PC-3 (cell line): ENCODE measurements at places on chromosomes 6 and 20.
A peak's percentile ranks its signal among the peaks of the same experiment; 100 is the strongest.

DNA sequence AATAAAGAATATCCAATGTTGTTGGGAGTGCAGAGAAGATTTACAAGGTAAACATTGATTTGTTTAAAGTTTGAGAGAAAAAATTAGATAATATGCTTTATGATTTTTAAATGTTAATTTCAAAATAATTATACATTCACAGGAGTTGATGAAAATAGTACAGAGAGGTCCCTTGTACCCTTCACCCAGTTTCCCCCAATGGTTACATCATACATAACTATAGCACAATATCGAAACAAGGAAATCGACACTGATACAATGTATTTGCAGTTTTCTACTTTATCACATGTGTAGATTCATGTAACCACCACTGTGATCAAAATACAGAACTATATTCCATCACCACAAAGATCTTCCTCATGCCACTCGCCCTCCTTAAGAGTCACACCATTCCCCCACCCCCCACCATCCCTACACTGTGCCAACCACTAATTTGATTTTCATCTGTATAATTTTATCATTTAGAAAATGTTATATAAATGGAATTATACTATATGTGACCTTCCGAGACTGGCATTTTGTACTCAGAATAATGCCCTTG, 11.7 kb upstream of the HLA-DRA start:
- H3K4me1 ChIP-seq, result peaks cover 5% of the 10 kb centered on the region; the same call in 1 of the 2 replicates
- H3K27ac ChIP-seq, result no peak overlapping the region
- peaks cover 11% of the 10 kb centered on the region; the same call in 1 of the 2 replicates for H3K27me3 ChIP-seq
- no peak overlapping the region for H3K4me3 ChIP-seq
- no peak for DNase-seq

DNA sequence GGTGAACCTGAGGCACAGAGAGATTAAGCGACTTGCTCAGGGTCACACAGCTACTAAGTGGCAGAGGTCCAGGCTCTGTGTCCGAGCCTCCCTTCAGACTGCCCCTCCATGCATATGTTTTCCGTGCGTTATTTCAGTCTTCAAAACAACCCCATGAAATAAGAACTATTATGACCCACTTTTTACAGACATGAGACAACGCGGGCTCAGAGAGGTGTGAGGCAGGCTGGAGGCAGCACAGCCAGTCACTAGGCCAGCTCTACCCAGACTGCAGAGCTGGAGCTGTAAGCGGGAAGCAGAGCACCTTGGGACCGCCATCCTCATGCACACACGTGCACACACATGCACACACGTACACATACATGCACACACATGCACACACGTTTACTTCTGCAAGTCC, 62.3 kb downstream of the PSMG4 start:
- DNase-seq, result no peak
- no peak overlapping the region for H3K4me3 ChIP-seq
- no peaks in the 10 kb centered on the region for H3K27me3 ChIP-seq
- peaks cover 27% of the 10 kb centered on the region for H3K4me1 ChIP-seq

DNA sequence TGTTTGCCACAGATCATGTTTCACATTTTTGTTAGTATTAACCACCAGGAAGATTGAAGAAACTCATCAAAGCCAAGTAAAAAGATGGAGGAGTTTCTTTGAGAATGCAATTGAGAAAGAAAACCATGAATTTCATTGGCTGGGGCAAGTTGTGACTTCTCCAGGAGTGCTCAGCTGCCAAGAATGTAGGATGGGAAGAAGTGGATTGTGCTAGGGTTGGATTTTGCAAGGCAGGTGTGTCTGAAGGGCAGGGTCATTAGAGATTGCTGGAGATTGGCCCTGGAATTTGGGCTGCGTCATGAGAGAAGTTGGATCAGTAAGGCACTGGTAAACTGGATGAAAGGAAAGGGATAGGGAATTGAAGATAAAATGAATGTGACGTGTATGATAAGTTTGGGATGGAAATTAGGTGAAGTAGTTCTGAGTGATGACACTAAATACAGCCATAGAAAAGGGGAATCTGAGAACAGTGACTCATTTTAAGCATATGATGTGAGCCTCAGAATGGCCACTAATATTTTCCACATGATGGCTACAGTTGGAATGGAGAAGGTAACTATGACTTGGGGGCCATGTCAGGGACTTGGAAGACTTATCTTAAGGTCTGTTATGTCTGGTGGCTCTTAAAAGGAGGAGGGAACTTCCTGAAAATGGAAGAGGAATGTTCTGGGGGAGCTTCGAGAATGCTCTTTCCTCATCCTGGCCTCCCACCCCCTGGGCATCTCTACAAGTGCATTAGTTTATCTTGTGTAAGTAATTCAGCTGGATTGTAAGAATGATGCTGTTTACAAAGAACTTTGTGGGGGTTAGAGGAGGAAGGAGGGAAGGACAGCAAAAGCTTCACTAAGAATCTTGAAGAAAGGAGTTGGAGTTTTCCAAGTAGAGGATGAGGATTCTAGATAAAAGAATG, 27.8 kb upstream of the ERVFRD-1 start:
- H3K4me1 ChIP-seq, result peaks cover 15% of the 10 kb centered on the region
- H3K4me3 ChIP-seq, result no peak overlapping the region
- peaks cover 11% of the 10 kb centered on the region for H3K36me3 ChIP-seq
- no peaks in the 10 kb centered on the region for H3K27me3 ChIP-seq

DNA sequence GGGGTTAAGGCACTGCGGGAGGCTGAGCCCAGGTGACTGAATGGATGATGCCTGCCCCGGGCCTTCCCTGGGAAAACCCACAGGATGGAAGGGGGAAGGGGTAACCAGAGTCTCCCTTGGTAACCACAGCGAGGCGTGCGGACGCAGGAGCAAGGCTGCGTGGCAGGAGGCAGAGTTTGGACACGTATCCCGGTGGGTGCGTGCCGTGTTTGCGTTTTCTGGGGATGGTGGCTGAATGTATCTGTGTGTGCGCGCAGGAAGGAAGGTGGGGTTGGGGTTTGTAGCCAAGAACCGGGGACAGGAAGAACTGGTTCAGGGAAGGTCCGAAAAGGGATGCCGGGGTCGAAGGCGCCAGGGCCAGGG, 1.8 kb downstream of the MDGA1 start:
- peaks cover 14% of the 10 kb centered on the region for H3K4me1 ChIP-seq
- H3K27me3 ChIP-seq, result peaks cover 17% of the 10 kb centered on the region
- H3K4me3 ChIP-seq, result peak overlapping the region; percentile 85

DNA sequence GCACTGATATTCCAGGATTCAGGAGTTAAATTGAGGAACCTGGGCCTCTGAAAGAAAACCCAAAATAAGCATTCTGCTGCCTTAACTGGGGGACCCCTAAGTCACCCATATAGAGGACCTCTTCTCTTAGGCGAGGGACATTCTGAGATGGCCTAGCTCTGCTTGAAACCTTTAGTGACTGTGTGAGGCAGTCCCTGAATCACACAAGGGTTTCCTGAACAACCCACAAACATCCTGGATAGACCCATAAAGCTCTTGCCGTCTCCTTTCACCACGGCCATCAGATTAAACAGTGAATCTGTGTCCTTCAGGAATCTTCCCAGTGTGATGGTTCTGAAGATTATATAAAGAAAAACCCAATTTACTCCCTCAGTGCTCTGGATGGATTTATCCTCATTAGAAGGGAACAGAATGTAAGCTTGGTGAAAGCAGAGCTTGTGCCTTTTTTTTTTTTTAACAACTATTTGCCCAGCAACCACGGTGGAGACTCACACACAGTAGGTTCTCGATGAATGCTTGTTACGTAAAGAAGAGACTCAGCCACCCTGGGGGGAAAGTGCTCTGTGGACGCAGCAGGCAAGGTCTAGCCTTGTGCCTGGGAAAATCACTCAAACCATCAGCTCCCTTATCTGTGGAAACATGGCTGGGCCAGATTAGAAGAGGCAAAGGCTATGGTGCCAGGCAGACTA, 39.1 kb upstream of the SIRPG start:
- no peaks in the 10 kb centered on the region for H3K36me3 ChIP-seq
- no peak for DNase-seq
- H3K4me3 ChIP-seq, result no peak overlapping the region
- H3K4me1 ChIP-seq, result 0 out of 2 replicates have a peak, but pooled peaks cover 7% of the 10 kb centered on the region

DNA sequence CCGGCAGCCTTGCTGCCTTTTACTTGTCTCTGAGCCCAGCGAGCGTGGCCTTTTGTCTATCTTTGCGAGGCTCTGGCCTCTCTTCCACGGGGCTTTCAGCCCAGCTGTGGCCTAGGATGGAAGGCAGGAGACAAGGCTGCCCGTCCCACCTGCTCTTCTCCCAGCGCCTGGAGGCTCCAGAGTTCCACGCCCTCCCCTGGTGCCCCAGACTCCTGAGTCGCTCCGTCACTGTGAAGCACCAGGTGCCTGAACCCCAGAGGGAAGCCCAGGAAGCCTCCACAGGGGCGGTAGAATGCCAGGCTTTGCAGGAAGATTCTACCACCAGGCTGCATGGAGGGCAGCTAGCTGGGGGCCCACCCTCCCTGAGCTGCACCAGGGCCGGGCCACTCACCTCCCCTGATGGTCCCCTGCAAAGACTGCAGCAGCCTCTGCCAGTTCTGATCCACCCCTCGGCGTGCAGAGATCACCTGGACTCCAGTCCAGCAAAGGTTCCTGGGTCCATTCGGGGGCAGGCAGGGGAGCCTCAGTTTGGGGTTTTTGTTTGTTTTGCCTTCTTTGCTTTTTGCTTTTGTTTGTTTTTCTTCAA, 384.6 kb downstream of the CDH4 start:
- no peaks in the 10 kb centered on the region for H3K36me3 ChIP-seq
- no peaks in the 10 kb centered on the region for H3K4me1 ChIP-seq
- peaks cover 74% of the 10 kb centered on the region for H3K27me3 ChIP-seq
- DNase-seq, result no peak
- H3K27ac ChIP-seq, result no peak overlapping the region

GRCh38 chr6:153392156-153392555, 261.1 kb upstream of the RGS17 start:
- H3K36me3 ChIP-seq, result no peaks in the 10 kb centered on the region
- DNase-seq, result no peak
- no peak overlapping the region for H3K27ac ChIP-seq
- H3K27me3 ChIP-seq, result no peaks in the 10 kb centered on the region
- no peak overlapping the region for H3K4me3 ChIP-seq

DNA sequence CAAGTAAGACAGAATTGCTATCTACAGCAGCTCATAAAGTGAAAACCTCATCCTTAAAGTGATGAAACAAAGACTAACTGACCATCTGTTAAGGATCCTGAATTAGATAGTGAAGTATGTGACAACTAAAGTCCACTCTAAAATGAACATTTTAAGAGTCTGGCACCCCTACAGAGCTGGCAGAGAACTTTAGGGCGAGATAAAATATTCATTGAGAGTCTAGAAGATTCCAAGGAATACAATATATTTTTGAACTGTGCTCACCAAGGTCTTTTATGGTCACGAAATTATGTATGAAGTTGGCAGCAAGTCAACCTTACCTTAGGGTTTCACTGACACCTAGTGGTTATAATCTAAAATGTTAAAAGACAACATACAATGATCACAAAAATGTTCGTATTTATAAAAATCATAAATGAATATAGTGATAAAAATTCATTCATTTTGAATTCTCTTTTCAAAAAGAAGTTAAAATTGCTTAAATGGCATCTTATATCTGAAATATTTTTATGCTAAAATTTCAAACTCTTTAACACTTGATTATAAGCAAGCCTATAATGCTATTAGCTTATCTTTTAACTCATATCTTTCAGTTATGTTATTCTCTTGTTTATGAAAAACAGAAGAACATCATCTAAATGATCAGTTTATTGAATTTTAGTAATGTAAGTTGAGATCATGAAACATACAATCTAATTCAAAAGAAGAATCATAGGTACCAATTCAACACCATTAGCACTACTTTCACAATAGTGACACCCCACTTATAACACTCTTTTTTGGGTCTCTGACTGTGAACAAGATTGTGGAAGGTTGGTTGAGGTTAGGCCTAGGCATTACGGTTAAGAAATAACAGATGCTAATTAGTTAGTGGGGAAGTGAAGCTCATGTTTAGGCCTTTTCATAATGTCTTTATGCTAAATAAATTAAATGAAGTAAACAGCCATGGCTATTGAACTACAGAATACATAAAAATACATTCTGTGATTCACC, 27.5 kb downstream of the RSPH3 start:
- no peak overlapping the region for H3K27ac ChIP-seq
- H3K4me3 ChIP-seq, result no peak overlapping the region
- H3K4me1 ChIP-seq, result peaks cover 4% of the 10 kb centered on the region; the same call in 1 of the 2 replicates
- peak; percentile 75 for DNase-seq
- no peaks in the 10 kb centered on the region for H3K27me3 ChIP-seq

DNA sequence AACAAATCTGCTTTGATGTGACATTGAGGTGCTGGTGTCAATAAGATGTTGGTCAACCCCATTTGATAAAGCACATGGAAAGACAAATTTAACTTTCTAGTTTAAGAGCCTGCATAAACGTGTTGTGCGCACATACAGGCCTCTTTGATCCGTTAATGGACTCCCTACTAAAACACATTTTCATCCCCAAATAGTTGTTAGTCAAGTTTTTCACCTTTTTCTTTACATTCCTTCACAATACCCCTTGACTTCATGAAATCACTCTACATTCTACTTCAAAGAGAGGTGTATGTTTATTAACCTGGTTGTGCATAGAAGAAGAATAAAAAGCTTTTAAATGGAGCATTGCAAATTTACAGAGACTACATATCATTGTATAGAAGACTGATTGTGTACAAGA, 180.3 kb downstream of the HDGFL1 start:
- no peaks in the 10 kb centered on the region for H3K27me3 ChIP-seq
- no peak for DNase-seq
- H3K4me3 ChIP-seq, result no peak overlapping the region
- no peak overlapping the region for H3K27ac ChIP-seq
- H3K4me1 ChIP-seq, result peaks cover 18% of the 10 kb centered on the region; the same call in 1 of the 2 replicates

GRCh38 chr6:156851454-156851921, 74.3 kb downstream of the ARID1B start:
- no peak overlapping the region for H3K4me3 ChIP-seq
- no peak overlapping the region for H3K27ac ChIP-seq
- H3K36me3 ChIP-seq, result no peaks in the 10 kb centered on the region

DNA sequence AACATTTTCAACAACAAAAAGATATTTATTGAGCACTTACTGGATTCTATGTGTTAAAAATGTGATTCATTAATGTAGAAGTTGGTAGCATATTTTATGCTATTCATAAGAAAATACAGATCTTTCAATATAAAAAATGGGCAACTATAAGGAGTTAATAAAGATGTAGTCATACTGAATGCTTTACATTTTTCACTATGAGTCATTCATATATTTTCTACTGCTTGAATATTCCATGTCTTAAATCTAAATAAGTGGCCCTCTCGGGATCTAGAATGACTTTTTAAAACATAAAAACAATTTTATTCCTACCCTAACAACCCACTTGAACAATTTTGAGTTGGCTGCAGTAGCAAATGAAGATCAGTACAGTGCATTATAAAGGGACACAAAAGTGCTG, 362.1 kb downstream of the PHF3 start:
- peaks cover 8% of the 10 kb centered on the region; the same call in 1 of the 2 replicates for H3K4me1 ChIP-seq
- peak; percentile 10 for DNase-seq
- no peaks in the 10 kb centered on the region for H3K36me3 ChIP-seq
- H3K4me3 ChIP-seq, result no peak overlapping the region

DNA sequence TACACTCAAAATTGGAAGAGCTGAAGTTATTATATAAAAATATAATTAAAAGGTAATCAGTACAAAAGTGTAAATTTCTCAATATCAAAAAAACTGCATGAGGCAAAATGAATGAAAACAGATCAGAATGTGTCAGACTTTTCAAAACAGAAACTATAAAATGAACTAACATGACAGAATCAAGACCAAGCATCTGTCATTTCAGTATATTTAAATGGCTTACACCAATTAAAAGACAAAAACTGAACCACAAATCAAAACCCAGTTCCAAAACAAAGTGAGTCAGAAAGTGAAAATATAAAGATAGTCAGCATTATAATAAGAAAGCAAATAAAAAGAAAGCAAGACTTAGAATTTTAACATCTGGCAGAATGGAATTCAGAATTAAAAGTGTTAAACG, 289.7 kb downstream of the UBE3D start:
- no peak for DNase-seq
- no peaks in the 10 kb centered on the region for H3K4me1 ChIP-seq
- no peak overlapping the region for H3K27ac ChIP-seq
- no peaks in the 10 kb centered on the region for H3K36me3 ChIP-seq
